Nucleus accumbens (tissue), 56 donors: ENCODE measurements at places on chromosomes 7 and 10.

- DNase-seq: no peak
Measured at GRCh38 chr10:93059975-93060886, at the start of gene CYP26C1. TSS of gene CYP26C1 (plus strand) at chr10:93060798. CDS start at chr10:93061264, 466 bp downstream.

GRCh38 chr10:121110369-121110768, 259.2 kb downstream of the WDR11 start:
- DNase-seq: no peak

- DNase-seq: no peak
Measured at GRCh38 chr10:73763343-73763742, 18.5 kb upstream of the CHCHD1 start.

DNA sequence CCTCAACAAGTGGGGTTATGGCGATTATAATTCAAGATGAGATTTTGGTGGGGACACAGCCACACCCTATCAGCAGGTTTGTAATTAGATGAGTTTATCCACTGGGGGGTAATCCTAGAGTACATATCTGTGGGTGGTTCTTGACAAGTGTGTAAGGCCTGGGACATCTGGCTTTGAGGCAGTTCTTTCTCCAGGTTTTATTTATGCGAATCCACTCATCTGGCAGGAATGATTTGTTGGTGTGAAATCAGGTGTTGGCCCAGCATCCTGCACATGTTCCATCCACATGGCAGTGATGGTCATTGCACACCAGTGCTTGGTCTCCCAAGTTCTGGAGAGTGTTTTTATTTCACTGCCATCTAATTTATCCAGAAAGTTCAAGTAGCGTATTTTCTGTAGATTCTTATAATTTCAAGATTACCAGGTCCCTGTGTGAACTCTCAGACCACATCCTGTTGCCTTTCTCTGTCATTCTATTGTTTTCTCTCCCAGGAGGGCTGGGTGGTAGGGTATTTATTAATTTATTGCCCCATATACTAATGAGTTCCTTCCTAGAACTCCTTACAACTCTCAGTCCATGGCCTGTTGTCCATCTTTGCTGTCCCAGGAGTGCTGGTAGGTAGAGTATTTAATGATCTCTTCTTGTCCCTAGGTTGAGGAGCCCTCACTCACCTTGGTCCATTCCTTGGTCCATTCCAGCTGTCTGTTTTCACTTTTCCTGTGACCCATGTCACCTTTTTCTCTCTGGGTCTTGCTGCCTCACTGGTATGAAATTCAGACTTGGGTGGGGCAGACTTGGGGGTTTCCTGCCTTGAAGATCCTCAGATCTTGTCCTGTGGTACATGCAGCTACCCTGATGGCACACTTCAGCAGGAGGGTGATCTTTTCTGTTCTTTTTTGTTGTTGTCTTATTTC, 10.4 kb downstream of the RALA start:
- DNase-seq: no peak

GRCh38 chr10:89399956-89400355, 7.5 kb downstream of the IFIT1 start:
- no peak for DNase-seq

DNA sequence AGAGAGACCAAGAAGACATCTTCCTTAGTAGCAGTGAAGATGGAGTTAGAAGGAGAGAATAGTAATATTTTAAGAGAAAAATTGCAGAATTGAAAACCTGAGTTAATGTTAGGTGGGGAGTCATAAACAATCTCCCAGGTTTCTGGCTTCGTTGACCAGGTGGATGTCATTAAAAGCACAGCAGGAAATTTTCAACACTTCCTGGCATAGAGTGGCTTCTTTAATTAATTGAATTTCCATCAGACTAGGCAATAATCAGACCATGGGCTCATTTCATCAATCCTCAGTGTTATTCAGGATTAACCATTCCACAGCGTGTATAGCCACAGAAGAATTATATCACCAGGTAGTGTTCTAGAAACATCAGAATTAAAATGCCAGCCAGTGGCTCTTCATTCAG, 268.2 kb downstream of the CCDC3 start:
- no peak for DNase-seq
